ENCODE measurements at places on chromosomes 1 and 21. TPM values are rescaled to one million over a fixed set of nuclear protein-coding genes. Genes with fewer than 3 reads are reported as not detected.
A peak's percentile ranks its signal among the peaks of the same experiment; 100 is the strongest.

GRCh38 chr1:185343306-185343705 lies 26.3 kb upstream of the IVNS1ABP start:
- no peak for DNase-seq

RNF207 gene
- 3.9 TPM for total RNA-seq

DNA sequence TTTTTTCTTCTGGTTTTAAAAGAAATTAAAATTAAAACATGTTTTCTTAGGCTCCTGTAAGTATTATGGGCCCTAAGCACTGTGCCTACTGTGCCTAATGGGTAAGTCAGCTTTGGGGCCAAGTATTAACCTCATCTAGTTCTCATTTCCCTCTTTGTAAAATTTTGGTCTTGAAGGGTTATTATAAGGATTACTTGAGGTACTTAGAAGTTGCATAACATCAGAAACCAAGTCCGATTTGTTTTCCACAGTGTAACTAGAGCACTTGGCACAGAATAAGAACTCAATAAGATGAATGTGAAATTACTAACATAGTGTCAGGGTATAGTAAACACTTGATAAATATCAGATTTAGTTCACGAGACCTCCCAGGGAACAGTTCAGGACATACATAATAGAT lies 16.4 kb upstream of the OSBPL9 start:
- no peak for DNase-seq

SLC50A1 gene
- 55.7 TPM for total RNA-seq

GRCh38 chr1:61825393-61825792 lies 83.1 kb downstream of the PATJ start:
- no peak for DNase-seq

COL9A2 gene
- total RNA-seq, result 2.8 TPM

USH2A gene
- not detected for total RNA-seq

GRCh38 chr1:198030682-198031081 lies 113.5 kb downstream of the LHX9 start:
- peak; percentile 8 for DNase-seq

DNA sequence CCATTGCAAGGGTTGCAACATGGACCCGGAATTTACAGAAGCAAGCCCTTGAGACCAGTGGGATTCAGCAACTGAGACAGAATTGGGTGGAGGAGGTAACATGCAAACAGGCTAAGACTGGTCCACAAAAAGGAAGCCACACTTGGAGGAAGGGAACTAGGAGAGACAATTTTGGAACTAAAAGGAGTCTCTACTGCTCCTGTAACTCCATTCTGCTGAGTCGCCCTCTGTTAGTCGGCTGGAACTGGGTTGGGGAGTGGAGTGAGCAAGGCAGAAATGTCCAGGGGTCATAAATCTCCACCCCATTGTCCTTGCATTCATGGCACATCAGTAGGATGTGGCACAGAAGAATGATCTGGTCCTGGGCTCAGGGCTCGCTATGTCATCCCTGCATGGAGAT lies 5.1 kb downstream of the LAMB3 start:
- DNase-seq, result peak; percentile 57

DNA sequence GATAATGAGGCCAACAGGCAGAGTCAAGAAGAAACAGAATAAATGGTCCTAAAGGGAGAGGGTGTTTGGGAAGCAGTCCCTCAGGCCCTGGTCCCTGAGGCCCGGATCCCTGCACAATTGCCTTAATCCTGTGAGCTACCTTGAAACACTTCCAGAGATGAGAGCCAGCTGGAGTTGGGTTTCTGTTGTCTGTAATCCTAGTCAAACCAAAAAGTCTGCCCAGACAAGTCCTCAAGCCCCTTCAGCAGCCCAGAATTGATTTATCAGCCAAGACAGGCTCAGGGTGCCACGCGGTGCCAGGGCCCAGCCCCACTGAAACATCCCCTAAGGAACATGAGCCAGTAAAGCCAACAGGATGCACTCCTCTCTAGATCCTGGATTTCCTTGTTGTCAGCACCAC lies 16.4 kb upstream of the CLSTN1 start:
- no peak for DNase-seq

DNA sequence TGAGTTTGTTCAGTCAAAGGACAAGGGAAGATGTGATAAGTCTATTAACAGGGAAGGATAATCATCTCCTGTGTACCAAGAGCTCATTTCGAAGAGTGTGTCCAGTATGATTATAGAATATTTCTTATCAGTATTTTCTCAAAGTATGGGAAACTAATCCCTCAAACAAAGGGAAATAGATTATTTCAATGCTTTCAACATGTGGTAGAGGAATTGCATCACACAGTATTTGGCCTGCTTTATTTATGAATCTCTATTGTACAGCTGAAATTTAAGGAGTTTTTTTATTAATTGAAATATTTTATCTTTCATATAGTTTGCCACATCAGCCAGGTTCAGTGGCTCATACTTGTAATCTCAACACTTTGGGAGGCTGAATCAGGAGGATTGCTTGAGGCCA lies 151.0 kb downstream of the CLEC20A start:
- DNase-seq, result no peak

NBPF6 gene
- not detected for total RNA-seq

DNA sequence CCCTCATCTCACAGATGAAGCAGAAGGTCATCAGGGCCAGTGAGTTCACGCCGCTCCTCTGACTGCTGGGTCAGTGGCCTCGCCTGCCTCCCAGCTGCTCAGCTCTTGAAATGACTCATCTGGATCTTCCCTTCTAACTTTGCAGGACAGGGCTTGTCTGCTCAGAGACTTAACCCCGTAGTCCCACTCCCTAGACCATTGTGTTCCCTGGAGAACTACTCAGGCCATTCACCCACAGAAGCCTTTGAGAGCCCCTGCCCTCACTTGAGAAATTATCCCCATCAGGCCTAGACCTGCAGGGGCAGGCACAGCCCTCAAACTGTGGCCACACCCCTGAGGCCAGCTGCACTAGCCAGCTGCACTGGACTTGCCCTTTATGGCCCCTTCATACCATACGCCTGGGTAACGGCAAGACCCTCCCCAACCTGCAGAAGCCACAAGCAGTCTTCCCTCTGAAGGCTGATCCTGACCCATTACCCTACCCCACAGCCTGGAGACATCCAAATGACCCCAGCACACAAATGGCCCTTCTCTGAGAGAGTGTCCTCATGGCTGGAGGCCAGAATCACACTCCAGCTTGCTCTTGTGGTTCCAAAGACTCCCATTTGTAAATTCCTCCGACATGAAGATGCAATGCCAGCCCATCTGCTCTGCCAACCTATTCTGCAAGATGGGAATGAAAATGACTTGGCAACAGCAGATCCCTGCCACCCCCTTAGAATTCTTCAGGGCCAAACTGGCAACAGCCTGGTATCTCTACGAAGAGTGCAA lies 33.2 kb downstream of the RCSD1 start:
- DNase-seq, result peak; percentile 94

- no peak for DNase-seq
These were observed 22.7 kb upstream of the DYNLT5 start for GRCh38 chr1:66729523-66729922.

GRCh38 chr1:157238585-157238984 lies 100.4 kb upstream of the ETV3 start:
- DNase-seq, result no peak

DNA sequence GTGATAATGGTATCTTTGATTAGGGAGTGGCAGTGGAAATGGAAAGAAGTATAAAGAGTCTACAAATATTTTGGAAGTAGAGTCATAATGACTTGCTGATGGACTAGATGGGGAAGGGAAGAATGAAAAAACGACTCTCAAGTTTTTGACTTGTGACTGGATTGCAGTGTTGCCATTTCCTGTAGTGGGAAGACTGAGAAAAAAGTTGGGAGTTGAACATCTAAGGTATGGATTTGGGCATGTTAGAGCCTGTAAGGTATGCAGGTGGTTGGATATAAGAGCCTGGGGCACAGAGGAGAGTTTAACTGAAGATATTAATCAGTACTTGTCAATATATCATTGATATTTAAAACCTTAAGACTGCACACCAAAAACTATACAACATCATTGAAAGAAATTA lies 19.4 kb downstream of the DNM3 start:
- no peak for DNase-seq

- DNase-seq, result no peak
These were observed 1.1 kb upstream of the COA6 start for GRCh38 chr1:234372011-234372757.

- DNase-seq, result no peak
These were observed 60.3 kb downstream of the GALNT2 start for GRCh38 chr1:230127105-230128054.

DNA sequence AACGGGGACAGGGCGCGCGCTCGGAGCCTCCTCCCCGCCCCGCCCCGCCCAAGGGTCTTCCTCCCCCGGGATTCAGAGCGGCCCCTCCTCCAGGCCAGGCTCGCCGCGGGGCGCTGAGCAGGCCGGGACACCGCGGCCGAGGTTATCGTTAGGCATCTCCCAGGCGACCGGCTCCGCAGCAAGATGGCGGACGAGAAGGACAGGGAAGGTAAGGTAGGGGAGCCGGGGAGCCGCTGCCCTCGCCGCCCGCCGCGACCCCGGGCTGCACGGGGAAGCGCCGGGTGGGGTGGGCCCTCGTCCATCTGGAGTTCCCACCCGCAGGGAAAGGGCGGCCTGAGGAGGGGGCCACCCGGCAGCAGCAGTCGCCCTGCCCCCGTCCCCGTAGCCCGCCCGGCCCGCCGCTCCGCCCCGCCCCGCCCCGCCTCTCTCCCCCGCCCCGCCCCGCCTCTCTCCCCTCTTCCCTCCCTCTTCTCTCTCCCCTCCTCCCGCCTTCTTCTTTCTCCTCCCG lies 105.9 kb upstream of the HNRNPU start:
- peak; percentile 82 for DNase-seq

DNA sequence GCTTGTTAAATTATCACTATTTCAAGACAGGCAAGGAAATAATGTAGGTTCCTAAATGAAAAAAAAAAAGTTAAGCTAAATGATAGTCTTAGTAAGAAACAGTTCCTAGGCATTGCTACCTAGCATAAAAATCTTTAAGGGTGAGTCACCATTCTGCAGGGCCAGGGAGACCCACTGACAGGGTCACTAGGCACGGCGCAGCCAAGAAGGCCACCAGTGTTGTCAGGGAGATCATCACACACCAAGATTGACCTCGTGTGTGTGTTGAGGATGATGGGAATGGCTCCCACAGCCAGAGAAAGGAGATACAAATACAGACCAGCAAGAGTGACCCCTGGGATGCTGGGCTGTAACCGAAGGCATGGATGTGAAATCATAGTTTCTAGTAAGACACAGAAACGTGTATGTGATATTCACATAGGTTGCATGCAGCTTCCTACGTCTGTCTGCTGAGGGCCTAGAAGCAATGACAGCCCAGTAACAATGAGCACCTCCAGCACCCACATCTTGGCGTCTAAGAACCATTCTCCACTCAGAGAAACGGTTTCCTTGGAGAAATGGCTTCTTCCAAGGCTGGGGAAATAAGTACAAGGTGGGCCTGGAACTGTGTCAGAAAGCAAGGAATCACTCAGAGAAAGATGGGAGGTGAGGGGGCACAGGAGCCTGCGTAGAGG lies 29.1 kb downstream of the RIPK4 start:
- peak; percentile 69 for DNase-seq

DNA sequence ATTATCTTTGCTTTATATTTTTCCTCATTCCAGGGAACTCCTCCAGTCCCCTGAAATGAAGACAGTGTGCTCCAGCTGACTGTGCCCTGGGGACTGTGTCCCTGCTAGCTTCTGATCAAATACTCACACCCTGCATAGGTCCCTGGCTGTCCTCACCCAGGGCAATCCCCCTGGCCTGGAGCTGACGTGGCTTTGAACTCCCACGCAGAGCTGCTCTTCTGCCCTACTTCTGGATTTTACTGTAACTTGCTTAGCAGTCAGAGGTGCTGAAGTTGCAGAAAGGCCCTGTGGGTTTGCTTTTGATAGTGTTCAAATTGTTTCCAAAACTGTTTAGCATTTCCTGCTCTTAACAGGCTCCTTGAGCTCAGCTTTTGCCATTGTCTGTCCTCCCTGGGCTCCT lies 186.5 kb downstream of the FASLG start:
- DNase-seq, result no peak

GRCh38 chr1:212862111-212862690 lies 4.1 kb downstream of the FLVCR1 start:
- DNase-seq, result no peak

GRCh38 chr1:220045356-220046051 lies 801 bp downstream of the EPRS1 start:
- peak; percentile 4 for DNase-seq

DNA sequence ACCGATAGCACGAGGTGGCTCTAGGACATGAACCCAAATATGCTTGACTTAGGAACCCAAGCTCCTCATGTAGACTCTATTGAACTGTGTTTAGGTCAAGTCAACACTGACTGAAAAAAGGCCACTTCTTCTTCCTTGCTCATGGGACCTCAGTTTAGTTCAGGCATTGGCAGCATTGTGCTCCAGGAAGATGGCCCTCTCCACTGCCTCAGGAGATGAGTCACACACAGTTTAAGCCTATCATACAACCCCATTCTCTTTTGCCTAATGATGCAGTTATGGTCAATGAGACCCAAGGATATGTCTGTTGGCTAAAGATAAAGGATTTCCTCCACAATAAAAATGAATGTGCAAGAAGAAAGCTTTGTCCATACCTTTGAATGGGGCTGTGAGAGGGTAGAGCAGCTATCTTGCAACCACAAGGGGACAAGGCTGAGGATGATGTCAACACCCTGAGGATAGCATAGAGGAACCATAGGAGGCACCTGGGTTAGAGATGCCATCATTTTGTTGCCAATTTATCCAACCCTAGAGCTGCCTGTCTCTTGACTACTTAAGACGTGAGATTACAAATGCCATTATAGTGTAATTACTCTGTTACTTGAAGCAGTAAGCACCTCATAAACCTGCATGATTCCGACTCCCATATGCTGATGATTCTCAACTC lies 3.0 kb upstream of the TRIM63 start:
- DNase-seq, result peak; percentile 55

OR2T2 gene
- total RNA-seq, result not detected

GRCh38 chr1:10696977-10697376 lies 99.5 kb downstream of the CASZ1 start:
- DNase-seq, result peak; percentile 84

- DNase-seq, result no peak
These were observed 329.0 kb downstream of the OLFM3 start for GRCh38 chr1:101667761-101668160.

GRCh38 chr1:159300146-159300545 lies 2.0 kb upstream of the FCER1A start:
- DNase-seq, result no peak

- no peak for DNase-seq
These were observed 12.7 kb downstream of the ATP1A4 start for GRCh38 chr1:160164121-160164520.

FABP3 gene
- 2.7 TPM for total RNA-seq

- DNase-seq, result no peak
These were observed 160.5 kb downstream of the NPHP4 start for GRCh38 chr1:5831600-5832335.

- DNase-seq, result peak; percentile 34
These were observed 5.4 kb downstream of the PSEN2 start for GRCh38 chr1:226875641-226876295.
